ENCODE measurements at places on chromosomes 7 and 10. TPM values are rescaled to one million over a fixed set of nuclear protein-coding genes. Genes with fewer than 3 reads are reported as not detected.

Gene OR13A1
- 0.16 TPM for total RNA-seq

Gene HABP2
- total RNA-seq = not detected

Gene FAM25C
- not detected for total RNA-seq

Gene GPC2
- total RNA-seq = 1.1 TPM

GRCh38 chr10:86287110-86287793 lies 79.3 kb downstream of the GRID1 start:
- no peaks in the 10 kb centered on the region for H3K27me3 ChIP-seq
- H3K4me1 ChIP-seq = no peaks in the 10 kb centered on the region
- H3K4me3 ChIP-seq = no peak overlapping the region
- DNase-seq = no peak

GRCh38 chr7:156309016-156309620 lies 331.5 kb upstream of the RNF32 start:
- no peaks in the 10 kb centered on the region for H3K4me1 ChIP-seq
- no peak overlapping the region for H3K4me3 ChIP-seq
- no peaks in the 10 kb centered on the region for H3K36me3 ChIP-seq
- DNase-seq = no peak

DNA sequence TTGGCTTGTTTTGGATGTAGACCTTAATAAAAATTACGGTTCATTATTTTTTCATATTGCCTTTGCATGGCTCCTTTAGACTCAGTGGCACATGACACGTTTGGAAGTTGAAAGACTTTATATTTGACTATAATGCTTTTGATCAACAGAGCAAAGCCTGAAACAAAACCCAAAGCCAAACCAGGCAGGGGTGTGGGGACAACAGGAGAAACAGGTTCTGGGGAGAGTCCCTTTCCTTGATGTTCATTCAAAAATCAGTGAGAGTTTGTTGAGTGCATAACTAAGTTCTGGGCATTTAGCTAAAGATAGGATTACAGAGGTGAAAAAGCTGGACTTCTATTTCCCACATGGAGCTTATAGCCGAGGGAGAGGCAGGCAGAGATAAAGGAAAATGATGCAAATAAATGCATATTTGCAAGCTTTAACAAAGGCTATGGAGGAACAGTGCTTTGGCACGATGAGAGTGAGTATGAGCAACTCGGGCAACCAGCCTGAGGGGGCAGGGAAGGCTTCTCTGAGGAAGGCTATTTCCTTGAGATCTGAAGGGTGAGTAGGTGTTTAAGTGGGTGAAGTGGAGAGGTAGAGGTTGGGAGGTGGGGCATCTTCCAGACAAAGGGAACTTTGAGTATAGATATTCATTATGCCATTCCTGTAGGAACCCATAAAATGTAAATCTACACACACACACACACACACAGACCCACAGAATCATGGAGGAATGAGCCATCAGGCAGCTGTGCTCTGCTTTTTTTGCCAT lies 34.5 kb upstream of the PDZD8 start:
- H3K4me1 ChIP-seq = no peaks in the 10 kb centered on the region
- H3K27ac ChIP-seq = no peak overlapping the region
- no peaks in the 10 kb centered on the region for H3K36me3 ChIP-seq
- H3K4me3 ChIP-seq = no peak overlapping the region
- DNase-seq = no peak

All from heart left ventricle (tissue), 16 donors.